Effector CD4-positive, alpha-beta T cell (primary cell): ENCODE measurements at places on chromosomes 7 and 10.

DNA sequence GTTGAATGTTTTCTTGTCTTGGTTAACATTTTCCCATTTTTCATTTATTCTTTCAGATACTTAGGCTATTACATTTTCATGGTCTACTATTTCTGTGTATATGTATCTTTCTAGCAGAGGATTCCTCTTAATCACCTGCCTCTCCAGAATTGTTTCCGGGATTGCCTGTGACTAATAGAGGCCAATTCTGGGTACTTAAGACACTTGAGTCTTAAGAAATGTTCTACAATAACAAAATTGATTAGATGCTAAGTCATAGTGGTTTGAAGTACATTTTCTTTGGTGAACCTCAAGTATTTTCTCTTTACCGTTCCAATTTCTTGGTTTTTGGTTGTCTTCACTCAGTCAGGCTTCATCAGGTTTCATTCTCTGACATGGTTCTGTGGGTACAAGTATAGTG is 26.4 kb downstream of the BBS9 start:
- DNase-seq, result no peak

GRCh38 chr7:32283546-32283945 is 206.6 kb downstream of the LSM5 start:
- DNase-seq, result no peak

GRCh38 chr10:112363696-112364688 is 9.9 kb upstream of the ACSL5 start:
- no peak for DNase-seq

DNA sequence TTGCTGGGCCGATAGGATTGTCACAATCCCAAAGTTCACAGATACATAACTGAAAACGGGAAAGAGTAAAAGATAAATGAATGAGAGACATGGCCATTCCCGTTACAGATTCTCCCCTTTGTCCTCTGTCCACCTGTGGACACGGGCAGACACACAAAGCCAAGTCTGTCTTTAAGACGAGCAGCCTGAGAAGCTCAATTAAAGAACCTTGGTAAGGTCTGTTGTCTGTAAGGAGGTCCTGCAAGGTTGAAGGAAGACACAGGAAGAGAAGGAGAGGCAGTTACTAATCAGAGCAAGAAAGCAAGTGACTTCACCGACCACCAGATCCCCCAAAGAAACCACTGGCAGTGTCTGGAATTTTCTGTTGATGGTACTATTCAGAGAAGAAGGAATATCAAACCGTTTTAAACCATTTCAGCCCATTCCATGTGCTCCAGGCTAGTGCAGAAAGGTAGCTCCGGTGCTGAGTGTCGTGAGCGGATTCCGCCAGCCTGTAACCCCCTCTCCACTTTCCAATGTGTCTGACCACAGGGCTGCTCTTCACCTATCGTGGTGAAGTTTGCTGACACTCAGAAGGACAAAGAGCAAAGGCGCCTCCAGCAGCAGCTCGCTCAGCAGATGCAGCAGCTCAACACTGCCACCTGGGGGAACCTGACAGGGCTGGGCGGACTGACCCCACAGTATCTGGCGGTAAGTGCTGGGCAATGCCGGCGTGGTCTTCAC is 252.6 kb downstream of the CELF2 start:
- DNase-seq, result peak; percentile 59

GRCh38 chr7:83429493-83429892 is 219.4 kb downstream of the SEMA3E start:
- DNase-seq, result no peak

GRCh38 chr7:136009488-136010079 is 32.4 kb upstream of the MTPN start:
- peak; percentile 12 for DNase-seq
